NCI-H2029 (cell line): ENCODE measurements at places on chromosomes 7 and 10.

GRCh38 chr7:21076574-21076973 lies 289.9 kb upstream of the SP8 start:
- peak; percentile 10 for DNase-seq

DNA sequence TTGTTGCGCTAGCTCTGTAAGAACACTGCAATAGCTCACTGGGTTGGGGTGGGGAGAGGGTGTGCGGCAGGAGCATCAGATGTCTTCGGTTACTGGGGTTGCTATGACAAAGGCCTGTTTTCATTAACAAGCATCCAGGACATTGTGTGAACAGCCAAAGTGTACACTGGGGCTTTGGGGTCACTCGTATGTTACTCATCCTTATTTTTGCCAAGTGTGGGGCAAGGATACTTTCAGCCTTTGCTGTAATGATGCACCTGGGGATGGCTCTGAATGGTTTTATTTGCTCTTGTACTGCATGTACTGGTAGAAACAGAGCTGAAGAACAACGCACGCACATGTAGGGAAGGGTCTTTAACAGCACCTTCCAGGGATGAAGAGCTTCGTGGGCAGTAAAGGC lies 73.0 kb upstream of the AFAP1L2 start:
- DNase-seq: no peak

DNA sequence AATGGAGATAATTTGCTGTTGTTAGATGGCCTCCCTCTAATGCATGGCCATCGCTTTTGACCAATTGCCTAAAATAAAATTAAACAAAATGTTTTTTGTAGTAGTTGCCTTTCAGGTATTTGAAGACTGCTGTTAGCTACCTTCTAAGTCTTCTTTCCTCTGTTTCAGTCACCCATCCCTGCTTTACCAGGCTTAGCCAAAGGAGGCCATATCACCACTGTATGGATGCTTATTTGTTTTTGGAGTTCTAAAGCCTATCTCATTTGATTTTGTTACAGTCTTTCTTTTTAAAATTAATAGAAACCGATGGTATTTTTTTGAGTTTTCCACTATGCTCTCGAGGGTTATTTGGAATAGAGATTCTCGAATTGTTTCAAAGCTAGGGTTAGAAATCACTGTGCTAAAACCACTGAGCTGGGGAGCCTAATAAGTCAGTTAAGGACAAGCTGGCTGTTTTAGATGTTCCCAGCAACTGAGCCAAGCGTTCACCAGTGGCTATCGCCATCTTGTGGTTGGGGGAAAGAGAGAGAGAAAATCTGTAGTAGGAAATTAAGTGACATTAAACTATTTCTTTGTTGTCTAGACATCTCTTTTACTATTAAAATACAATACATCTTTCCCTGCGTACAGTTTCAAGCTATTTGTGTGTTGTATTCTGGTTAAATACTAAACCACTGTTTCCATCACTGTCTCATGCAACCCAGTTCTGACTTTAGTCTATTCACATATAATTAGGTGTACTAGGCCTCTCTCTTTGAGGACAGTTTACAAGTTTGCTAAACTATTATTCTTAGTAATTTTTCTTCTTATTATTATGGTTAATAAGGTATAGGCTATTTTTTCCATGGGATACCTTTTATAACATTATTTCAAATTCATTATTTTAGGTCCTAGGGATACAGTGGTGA lies 52.2 kb downstream of the GPR158 start:
- peak; percentile 5 for DNase-seq

DNA sequence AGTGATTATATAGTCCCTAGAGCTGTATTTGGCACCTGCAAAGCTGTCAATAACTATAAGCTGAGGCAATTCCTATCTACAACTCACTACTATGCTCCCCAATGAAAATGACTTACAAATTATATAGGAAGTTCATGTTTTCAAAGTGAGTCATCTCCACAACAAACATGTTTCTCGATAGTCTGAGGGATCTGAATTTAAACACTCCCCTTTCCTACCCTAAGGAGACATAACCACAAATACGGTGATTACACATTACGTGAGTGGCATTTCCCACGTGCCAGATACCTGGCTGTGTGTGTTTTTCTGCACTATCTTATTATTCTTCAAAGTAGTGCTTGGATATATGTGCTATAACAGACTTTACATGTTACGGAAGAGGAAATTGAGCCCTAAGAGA lies 122.5 kb upstream of the C1QL3 start:
- DNase-seq: no peak

DNA sequence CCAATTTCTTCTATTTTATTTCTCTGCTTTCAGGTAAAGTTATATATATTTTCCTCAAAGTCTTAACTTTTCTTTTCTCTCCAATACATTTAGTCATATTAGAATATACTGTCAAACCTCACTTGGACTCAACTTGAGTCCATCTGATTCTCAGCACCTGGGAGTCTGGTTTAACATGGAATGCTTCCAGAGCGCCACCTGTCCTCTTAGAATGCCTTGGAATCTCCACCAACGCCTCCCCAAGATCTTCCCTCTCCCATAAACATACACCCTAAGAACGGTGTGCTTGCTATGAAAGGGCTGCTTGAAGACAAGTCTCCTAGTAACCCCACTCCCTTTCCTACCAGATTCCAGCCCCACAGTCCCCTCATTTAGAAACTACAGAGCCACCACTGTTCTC lies 229.1 kb upstream of the MKLN1 start:
- no peak for DNase-seq

GRCh38 chr7:155000795-155001194 lies 2.1 kb downstream of the PAXIP1 start:
- no peak for DNase-seq
